Activated CD4-positive, alpha-beta T cell treated with anti-CD3 and anti-CD28 coated beads for 48 hours (primary cell): ENCODE measurements at places on chromosomes 1 and 21.

DNA sequence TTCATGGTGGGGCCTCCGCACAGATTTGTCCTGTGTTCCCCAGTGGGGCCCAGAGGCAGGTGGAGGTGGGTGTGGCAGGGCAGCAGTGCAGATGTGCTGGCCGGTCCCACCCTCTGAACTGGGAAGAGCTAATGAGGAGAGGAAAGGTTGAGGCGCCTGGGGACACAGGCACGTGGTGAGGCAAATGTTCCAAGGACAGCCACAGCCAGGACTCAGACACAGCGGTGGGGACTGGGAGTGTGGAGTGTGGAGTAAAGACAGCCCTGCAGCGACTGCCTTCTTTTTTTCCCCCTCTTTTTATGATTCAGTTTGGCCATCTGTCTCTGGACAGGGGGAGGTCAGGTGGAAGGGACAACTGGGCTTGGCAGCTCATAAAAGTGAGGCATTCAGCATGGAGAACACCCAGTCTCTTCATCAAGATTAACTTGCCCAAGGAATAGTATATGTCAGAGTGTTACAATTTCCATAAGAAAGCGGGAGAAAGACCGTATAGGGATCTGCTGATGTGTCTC lies 104.2 kb upstream of the GCLM start:
- DNase-seq: no peak

DNA sequence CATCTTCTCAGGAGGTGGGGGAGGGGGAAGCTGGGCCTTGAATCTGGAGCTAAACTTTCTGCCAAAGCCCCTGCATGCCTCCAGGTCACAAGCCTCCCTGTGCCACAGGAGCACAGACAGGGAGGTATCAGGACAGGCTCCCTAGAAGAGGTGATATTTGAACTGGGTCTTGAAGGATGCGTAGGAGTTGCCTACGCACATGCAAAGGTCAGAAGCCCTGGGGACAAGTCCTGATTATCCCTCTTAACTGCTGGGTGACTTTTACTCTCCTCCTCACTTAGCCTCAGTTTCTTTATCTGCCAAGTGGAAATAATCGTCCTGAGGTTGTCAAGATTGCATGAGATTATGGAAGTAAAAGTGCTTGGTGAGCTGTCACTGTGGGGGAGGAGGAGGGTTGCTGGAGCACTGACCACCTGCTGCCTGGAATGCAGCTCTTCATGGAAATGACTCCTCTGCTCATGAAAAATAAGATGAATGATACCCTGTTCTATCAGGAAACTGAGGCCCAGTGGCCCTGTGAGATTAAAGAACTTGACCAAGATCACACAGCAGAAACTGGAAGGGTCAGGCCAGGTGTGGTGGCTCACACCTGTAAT lies 50.6 kb upstream of the LAPTM5 start:
- DNase-seq: no peak

DNA sequence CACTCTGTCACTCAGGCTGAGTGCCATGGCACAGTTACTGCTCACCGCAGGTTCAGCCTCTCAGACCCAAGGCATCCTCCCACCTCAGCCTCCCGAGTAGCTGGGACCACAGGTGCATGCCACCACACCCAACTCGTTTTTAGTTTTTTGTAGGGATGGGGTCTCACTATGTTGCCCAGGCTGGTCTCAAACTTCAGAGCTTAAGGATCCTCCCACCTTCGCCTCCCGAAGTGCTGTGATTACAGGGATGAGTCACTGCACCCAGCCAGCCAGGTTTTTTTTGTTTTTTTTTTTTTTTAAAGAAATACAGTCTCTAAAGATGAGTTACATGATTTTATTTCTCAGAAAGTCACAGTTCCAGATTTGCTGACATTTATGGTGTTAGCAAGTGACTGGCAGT lies 29.0 kb downstream of the BACE2 start:
- DNase-seq: no peak

DNA sequence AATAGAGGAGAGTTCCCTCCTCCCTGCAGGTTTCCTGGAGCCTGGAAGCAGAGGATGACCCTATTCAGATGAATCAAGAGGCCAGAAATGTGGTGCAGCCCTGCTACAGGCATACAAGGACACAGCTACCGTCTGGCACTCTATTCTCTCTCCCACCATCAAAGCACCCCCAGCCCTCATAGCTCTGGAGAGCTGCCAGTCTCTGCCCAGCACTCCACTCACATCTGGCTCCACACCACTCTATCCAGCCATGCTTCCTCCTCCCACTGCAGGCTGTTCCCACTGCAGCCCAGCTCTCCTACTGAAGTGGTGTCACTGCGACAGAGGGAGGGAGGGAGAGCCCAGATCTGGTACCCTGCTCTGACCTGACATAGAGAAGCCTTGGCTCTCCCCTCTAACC lies 18.4 kb downstream of the SYT2 start:
- no peak for DNase-seq

GRCh38 chr1:238488401-238488800 lies 597.7 kb upstream of the ZP4 start:
- DNase-seq: no peak

DNA sequence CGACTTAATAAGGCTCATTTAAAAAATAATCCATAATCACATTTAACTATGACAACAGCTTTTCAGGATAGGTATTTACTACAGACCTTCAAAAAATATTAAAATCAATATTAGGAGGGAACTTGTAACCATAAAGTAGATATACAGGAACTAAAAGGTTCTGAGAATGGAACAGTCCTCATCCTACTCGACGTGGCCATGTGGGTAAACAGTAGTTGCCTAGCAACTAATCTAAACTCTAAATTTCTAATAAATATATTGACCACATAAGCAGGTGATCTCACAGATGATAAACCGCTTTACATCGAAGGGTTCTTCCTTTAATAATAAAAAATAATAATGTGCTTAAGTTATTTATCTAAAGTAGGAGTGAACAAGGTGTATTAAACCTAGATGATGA lies 7.9 kb downstream of the AKT3 start:
- DNase-seq: no peak

- DNase-seq: no peak
Measured at GRCh38 chr1:18565321-18565720, 65.3 kb upstream of the PAX7 start.

- DNase-seq: no peak
Measured at GRCh38 chr1:231684356-231685244, 58.0 kb downstream of the DISC1 start.
